ENCODE measurements at places on chromosomes 7 and 10. TPM values are rescaled to one million over a fixed set of nuclear protein-coding genes. Genes with fewer than 3 reads are reported as not detected.

DNA sequence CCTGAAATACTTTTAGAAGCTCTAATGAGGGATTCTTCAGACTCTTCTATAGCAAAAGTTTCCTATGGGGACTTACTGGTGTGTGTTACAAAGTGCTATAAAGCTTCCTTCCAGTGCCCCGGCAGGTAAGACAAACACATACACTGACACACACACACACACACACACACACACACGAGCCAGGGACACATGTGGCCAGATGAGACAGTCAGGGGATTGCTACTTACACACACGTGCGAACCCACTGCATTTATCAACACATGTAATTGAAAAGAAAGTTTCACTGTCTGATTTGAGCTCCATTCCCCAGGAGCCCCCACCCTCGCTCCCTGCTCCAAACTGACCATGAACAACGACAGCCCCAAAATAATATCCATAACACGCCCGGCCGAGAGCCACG is 119.8 kb downstream of the PRPF18 start:
- DNase-seq, result no peak

- no peak for DNase-seq
Observed at GRCh38 chr7:106588422-106589197, 72.3 kb downstream of the CCDC71L start.

DNA sequence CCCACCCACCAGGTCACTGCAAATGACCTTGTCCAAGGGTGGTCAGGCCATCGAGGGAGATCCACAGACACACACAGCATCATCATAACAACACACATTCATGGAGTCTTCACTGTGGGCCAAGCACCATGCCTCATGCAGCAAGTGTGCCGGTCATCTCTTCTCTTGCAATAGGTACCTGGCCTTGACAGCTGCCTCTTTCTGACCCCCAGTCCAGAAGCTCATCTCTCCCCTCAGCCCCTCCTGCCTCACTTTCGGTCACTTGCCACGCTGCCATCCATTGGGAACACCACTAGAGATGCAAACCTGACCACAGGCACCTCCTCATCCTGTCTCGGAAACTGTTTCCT is 75.9 kb downstream of the OAT start:
- DNase-seq, result no peak

The CAV2 gene
- total RNA-seq, result 150 TPM

The TRIM4 gene
- total RNA-seq, result 20.7 TPM

All from bronchial epithelial cell (primary cell).